M059J (cell line): ENCODE measurements at places on chromosomes 7 and 10. TPM values are rescaled to one million over a fixed set of nuclear protein-coding genes. Genes with fewer than 3 reads are reported as not detected.

Gene GPR22
- total RNA-seq, result not detected in 2 replicates

Gene TLL2
- total RNA-seq, result 0.02 TPM in 1 of 2 replicates, not detected in the other

Gene JAZF1
- total RNA-seq, result 6.7 and 6.9 TPM in 2 replicates

Gene AKR1C4
- not detected in 2 replicates for total RNA-seq

Gene MRPS33
- 12.1 and 53.0 TPM in 2 replicates for total RNA-seq

Gene RADIL
- not detected in 2 replicates for total RNA-seq

Gene FZD1
- total RNA-seq, result 3.7 and 6.1 TPM in 2 replicates

Gene SNX13
- total RNA-seq, result 18.5 and 36.1 TPM in 2 replicates

Gene PAPSS2
- total RNA-seq, result 69.1 and 81.0 TPM in 2 replicates

Gene INHBA
- 2.1 and 5.2 TPM in 2 replicates for total RNA-seq

Gene TMEM139
- 0.07 TPM in 1 of 2 replicates, not detected in the other for total RNA-seq

Gene SPDYE9
- not detected in 2 replicates for total RNA-seq

Gene MXI1
- 10.6 and 14.4 TPM in 2 replicates for total RNA-seq

Gene CYP2W1
- not detected in 2 replicates for total RNA-seq

Gene NKX2-3
- 0.12 TPM in 1 of 2 replicates, not detected in the other for total RNA-seq

Gene UNCX
- not detected in 2 replicates for total RNA-seq

Gene MGAM2
- total RNA-seq, result not detected in 2 replicates

Gene AP1S1
- total RNA-seq, result 97.2 and 106 TPM in 2 replicates

Gene GIMAP6
- 0.12 TPM in 1 of 2 replicates, not detected in the other for total RNA-seq

Gene SPDYE1
- not detected in 2 replicates for total RNA-seq

Gene BHLHA15
- not detected in 2 replicates for total RNA-seq

Gene CDC14C
- 0.07 and 0.10 TPM in 2 replicates for total RNA-seq

Gene NOBOX
- total RNA-seq, result not detected in 2 replicates

Gene CTAGE8
- total RNA-seq, result 0.05 and 0.42 TPM in 2 replicates

Gene CUZD1
- 0.02 and 0.05 TPM in 2 replicates for total RNA-seq

Gene TMEM184A
- 1.8 and 3.3 TPM in 2 replicates for total RNA-seq

Gene TDRD1
- not detected in 2 replicates for total RNA-seq

Gene CDK1
- 151 and 191 TPM in 2 replicates for total RNA-seq

Gene GRID1
- total RNA-seq, result not detected in 2 replicates

Gene CACNA2D1
- 3.1 and 8.3 TPM in 2 replicates for total RNA-seq

Gene MKX
- 0.64 and 1.8 TPM in 2 replicates for total RNA-seq

Gene STN1
- total RNA-seq, result 17.3 and 21.9 TPM in 2 replicates

Gene VAX1
- total RNA-seq, result not detected in 2 replicates

Gene SMO
- 0.64 and 3.1 TPM in 2 replicates for total RNA-seq

Gene CPEB3
- total RNA-seq, result 0.86 and 1.2 TPM in 2 replicates

Gene RTKN2
- total RNA-seq, result 7.9 and 8.4 TPM in 2 replicates

Gene ASB15
- not detected in 2 replicates for total RNA-seq

Gene RET
- total RNA-seq, result 0.15 TPM in 1 of 2 replicates, not detected in the other

Gene BRAF
- 8.2 and 10.3 TPM in 2 replicates for total RNA-seq

Gene TNPO3
- 48.1 and 70.7 TPM in 2 replicates for total RNA-seq

Gene EPO
- total RNA-seq, result not detected in 2 replicates

Gene PRKCQ
- total RNA-seq, result 0.10 TPM in 1 of 2 replicates, not detected in the other

Gene OR6B1
- total RNA-seq, result not detected in 2 replicates

Gene FRMPD2
- total RNA-seq, result not detected in 2 replicates

Gene FRG2B
- total RNA-seq, result not detected in 2 replicates

Gene POT1
- total RNA-seq, result 28.7 and 37.6 TPM in 2 replicates

Gene AKR1C1
- total RNA-seq, result 25.7 and 25.8 TPM in 2 replicates

Gene MUC12
- total RNA-seq, result 1.4 and 4.5 TPM in 2 replicates

Gene STOX1
- total RNA-seq, result 0.30 and 2.2 TPM in 2 replicates

Gene CYP3A4
- total RNA-seq, result 0.05 TPM in 1 of 2 replicates, not detected in the other

Gene FAM25C
- total RNA-seq, result not detected in 2 replicates

Gene PIK3AP1
- total RNA-seq, result 2.4 and 4.5 TPM in 2 replicates

Gene BTBD16
- total RNA-seq, result 0.05 TPM in 1 of 2 replicates, not detected in the other

Gene NUTM2A
- total RNA-seq, result 0.20 and 2.4 TPM in 2 replicates
